ENCODE measurements at places on chromosomes 16 and 17. TPM values are rescaled to one million over a fixed set of nuclear protein-coding genes. Genes with fewer than 3 reads are reported as not detected.

The C16orf89 gene
- not detected for total RNA-seq

The TMEM170A gene
- 38.3 TPM for total RNA-seq

- no peak overlapping the region for H3K27ac ChIP-seq
- no peak for DNase-seq
- no peaks in the 10 kb centered on the region for H3K36me3 ChIP-seq
- H3K27me3 ChIP-seq: no peaks in the 10 kb centered on the region
Measured at GRCh38 chr16:11456741-11457140, 111.5 kb downstream of the RMI2 start.

DNA sequence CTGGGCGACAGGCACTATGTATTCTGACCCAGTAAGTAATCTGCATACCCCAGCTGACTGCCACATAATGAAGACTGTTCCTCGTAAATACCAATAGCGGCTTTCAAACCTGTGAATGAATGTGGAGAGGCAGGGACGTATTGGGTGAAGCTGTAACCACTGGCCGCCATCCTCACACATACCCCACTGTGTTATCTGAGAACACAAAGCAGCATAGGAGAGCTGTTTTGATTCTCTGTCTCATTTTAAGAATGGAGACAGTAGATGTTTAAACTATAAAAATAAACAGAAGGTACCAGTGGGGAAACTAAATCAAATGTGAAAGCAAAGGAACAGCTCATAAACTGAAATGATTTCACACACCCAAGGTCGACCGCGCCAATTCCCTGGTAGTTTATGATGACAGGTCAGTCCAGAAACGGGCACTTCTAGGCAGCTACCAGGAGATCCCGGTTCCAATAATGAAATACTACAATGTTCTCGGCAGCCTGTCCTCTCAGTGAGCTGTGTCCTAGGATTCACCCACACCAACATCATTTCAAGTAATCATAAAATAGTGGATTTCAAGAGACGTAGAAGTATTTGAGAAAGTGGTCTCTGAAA, 109.7 kb downstream of the ADCY9 start:
- H3K4me3 ChIP-seq: no peak overlapping the region
- H3K4me1 ChIP-seq: peaks cover 17% of the 10 kb centered on the region
- no peaks in the 10 kb centered on the region for H3K27me3 ChIP-seq
- H3K36me3 ChIP-seq: no peaks in the 10 kb centered on the region
- no peak for DNase-seq

The ZNF286A gene
- 25.5 TPM for total RNA-seq

DNA sequence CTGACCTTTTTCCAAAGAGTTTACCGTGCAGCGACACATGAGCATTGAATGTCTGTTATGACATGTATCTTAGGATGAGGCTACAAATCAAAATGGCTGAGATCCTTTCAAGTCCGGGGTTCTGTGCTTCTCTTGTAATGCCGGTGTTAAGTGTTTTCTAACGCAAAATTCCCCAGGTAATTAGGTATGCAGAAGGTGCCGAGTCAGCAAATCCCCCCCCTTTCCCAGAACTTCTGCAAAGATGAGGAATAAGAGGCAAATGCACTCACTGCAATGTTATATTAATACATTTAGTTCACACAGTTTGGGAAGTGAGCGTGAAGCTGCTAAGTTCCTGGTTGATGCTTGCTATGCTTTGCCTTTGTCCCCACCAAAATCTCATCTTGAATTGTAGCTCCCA, 36.3 kb upstream of the MLYCD start:
- no peak overlapping the region for H3K4me3 ChIP-seq
- no peak for DNase-seq
- H3K4me1 ChIP-seq: no peaks in the 10 kb centered on the region
- no peak overlapping the region for H3K27ac ChIP-seq
- peaks cover 11% of the 10 kb centered on the region for H3K36me3 ChIP-seq

The EPX gene
- not detected for total RNA-seq

- peaks cover 43% of the 10 kb centered on the region for H3K27me3 ChIP-seq
- H3K36me3 ChIP-seq: no peaks in the 10 kb centered on the region
- no peak for DNase-seq
- H3K27ac ChIP-seq: no peak overlapping the region
Measured at GRCh38 chr17:55274355-55275255, 9.8 kb downstream of the HLF start.

- no peaks in the 10 kb centered on the region for H3K4me1 ChIP-seq
- no peak overlapping the region for H3K4me3 ChIP-seq
- DNase-seq: no peak
- no peak overlapping the region for H3K27ac ChIP-seq
Measured at GRCh38 chr17:55332296-55333041, 67.7 kb downstream of the HLF start.

DNA sequence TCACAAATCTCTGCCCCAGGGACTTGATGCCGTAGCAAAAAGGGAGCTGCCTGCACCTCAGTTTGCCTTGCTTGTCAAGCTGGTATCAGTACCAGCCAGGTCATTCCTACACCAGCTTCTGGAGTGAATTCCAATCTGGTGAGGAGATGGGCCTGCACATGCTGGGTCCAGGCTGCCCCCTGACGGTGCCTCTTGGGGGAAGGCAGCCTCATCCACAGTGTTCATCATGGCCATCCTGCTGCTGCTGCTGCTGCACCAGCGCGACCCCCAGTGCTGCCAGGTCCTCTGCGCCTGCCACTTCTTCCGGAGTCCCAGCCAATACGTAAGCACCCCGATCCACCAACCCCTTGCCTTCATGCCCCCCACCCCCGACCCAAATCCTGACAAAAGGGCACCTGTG, 8.3 kb downstream of the MRPL27 start:
- H3K27me3 ChIP-seq: no peaks in the 10 kb centered on the region
- peaks cover 6% of the 10 kb centered on the region for H3K4me1 ChIP-seq
- H3K27ac ChIP-seq: no peak overlapping the region
- no peak overlapping the region for H3K4me3 ChIP-seq
- H3K36me3 ChIP-seq: peaks cover 4% of the 10 kb centered on the region

The BCAS3 gene
- total RNA-seq: 19.5 TPM

DNA sequence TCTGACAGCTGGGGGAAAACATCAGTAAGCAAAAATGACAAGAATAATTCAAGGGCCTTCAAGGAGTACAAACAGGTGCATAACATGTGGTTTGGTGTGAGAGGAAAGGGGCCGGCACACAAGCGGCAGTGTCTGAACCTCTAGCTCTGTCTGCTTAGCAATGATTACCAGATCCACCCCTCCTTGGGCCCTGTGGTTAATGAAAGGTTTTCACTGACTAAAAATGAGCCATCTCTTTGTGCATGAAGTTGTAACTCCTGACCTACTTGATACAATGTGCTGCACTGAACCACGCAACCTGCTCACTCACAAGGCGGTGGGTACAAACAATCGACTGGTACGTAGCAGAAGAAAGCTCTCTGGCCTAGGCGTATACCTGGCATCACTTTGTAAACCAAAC, 15.1 kb downstream of the FAM117A start:
- peaks cover 8% of the 10 kb centered on the region for H3K36me3 ChIP-seq
- peak overlapping the region; percentile 96 for H3K27ac ChIP-seq
- peak overlapping the region; percentile 81 for H3K4me3 ChIP-seq
- H3K4me1 ChIP-seq: peaks cover 62% of the 10 kb centered on the region
- DNase-seq: peak; percentile 72
- H3K27me3 ChIP-seq: no peaks in the 10 kb centered on the region

GRCh38 chr16:66473654-66474519, 46.8 kb downstream of the BEAN1 start:
- H3K27ac ChIP-seq: no peak overlapping the region
- H3K4me3 ChIP-seq: no peak overlapping the region
- no peaks in the 10 kb centered on the region for H3K36me3 ChIP-seq
- DNase-seq: no peak

The HS3ST2 gene
- total RNA-seq: not detected

DNA sequence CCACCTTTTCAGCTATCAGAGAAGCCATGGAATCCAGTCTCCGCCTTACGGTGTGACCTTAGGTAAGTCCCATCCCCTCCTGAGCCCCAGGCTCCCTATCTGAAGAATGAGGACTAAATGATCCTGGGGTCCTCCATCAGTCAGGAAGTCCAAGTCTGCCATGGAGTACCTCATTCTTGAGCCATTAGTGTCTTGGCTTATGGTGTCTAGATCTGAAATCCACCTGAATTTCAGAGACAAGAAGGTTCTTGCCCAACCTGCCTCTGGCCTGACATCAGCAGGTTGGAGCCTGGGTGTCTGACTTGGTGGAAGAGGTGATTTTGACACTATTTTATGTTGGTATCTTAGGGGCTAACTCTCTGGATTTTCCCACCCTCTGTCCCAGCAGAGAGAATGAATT, 47.1 kb downstream of the CNGB1 start:
- no peak for DNase-seq
- H3K4me3 ChIP-seq: no peak overlapping the region
- H3K27me3 ChIP-seq: no peaks in the 10 kb centered on the region
- no peaks in the 10 kb centered on the region for H3K4me1 ChIP-seq
- no peaks in the 10 kb centered on the region for H3K36me3 ChIP-seq
- H3K27ac ChIP-seq: no peak overlapping the region

DNA sequence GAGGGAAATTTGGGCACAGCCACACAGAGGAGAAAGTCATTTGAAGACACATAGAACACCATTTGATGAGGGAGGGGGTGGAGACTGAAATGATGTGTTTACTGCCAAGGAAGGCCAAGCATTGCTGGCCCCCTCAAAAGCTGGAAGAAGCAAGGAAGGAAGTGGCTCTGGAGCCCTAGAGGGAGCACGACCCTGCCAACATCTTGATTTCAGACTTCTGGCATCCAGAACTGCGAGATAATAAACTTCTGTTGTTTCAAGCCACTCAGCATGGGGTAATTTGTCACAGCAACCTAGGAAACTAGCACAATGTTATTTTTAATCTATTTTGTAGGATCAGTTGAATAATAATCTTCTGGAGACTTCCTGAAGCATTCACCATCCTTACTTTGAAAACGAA, 314.8 kb upstream of the GOT2 start:
- no peak overlapping the region for H3K27ac ChIP-seq
- no peaks in the 10 kb centered on the region for H3K4me1 ChIP-seq
- no peaks in the 10 kb centered on the region for H3K27me3 ChIP-seq
- H3K36me3 ChIP-seq: no peaks in the 10 kb centered on the region

The BEAN1 gene
- total RNA-seq: not detected

- H3K4me1 ChIP-seq: no peaks in the 10 kb centered on the region
- no peak for DNase-seq
- peaks cover 15% of the 10 kb centered on the region for H3K27me3 ChIP-seq
- H3K4me3 ChIP-seq: no peak overlapping the region
- no peak overlapping the region for H3K27ac ChIP-seq
Measured at GRCh38 chr17:36870720-36870999, 66.6 kb upstream of the LHX1 start.

GRCh38 chr16:12060751-12061150, 84.2 kb downstream of the SNX29 start:
- H3K36me3 ChIP-seq: no peaks in the 10 kb centered on the region
- no peak for DNase-seq
- no peaks in the 10 kb centered on the region for H3K27me3 ChIP-seq
- H3K4me3 ChIP-seq: no peak overlapping the region
- no peak overlapping the region for H3K27ac ChIP-seq

DNA sequence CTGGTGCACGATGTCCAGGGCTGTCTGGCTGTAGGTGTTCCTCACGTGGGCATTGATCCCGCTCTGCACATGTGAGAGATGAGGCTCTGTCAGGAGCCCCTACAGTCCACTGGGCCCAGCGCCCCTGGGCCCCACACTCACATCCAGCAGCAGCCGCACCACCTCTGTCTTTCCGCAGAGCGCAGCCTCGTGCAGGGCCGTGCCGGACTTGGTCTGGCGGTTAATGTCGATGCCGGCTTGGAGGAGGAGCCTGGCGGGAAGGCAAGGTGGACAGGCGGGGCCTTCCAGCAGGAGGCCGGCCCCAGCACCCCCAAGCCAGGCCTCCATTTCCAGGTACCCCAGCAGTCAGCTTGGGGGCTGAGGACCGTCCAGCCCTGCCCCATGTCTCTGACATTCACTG, 9.2 kb downstream of the CASKIN1 start:
- H3K36me3 ChIP-seq: no peaks in the 10 kb centered on the region
- H3K4me3 ChIP-seq: no peak overlapping the region
- no peaks in the 10 kb centered on the region for H3K27me3 ChIP-seq
- H3K4me1 ChIP-seq: peaks cover 2% of the 10 kb centered on the region

The PLLP gene
- 0.67 TPM for total RNA-seq

DNA sequence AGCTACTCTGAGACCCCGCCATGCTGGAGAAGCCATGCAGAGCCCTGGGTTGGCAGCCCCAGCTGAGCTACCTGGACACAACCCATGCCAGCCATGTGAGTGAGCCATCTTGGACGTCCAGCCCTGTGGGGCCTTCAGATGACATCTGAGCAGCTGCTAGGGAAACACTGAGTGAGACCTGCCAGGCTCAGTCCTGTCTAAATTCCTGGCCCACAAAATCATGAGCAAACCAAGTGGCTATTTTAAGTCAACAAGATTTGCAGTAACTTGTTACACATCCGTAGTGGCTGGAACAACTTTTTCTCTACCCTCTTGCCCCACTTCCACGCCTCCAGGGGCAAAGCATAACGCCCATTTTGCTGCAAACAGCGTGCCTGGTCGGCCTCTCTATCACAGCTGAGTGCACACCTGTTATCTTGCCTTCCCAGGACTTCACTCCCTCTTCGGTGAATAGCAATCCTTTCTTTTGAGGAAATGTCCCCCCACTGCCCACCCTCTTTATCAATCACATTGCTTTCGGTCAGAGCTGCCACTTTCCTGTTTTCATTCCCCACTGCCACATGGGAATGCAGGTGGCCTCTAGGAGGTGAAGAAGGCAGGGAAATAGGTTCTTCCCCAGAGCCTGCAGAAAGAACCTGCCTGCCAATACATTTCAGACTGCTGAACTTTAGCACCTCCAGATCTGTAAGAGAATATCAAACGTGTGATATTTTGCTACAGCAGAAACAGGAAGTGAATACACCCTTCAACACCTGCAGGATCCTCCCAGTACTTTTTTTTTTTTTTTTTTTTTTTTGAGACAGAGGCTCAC, 7.4 kb upstream of the SCIMP start:
- DNase-seq: no peak
- H3K4me1 ChIP-seq: peaks cover 44% of the 10 kb centered on the region
- H3K27ac ChIP-seq: peak overlapping the region; percentile 80
- no peaks in the 10 kb centered on the region for H3K36me3 ChIP-seq

GRCh38 chr17:61684172-61684571, 93.2 kb upstream of the NACA2 start:
- no peak overlapping the region for H3K4me3 ChIP-seq
- no peak for DNase-seq
- no peak overlapping the region for H3K27ac ChIP-seq
- no peaks in the 10 kb centered on the region for H3K4me1 ChIP-seq
- no peaks in the 10 kb centered on the region for H3K27me3 ChIP-seq
- H3K36me3 ChIP-seq: no peaks in the 10 kb centered on the region

The PPP1R9B gene
- total RNA-seq: 96.0 TPM

Data from natural killer cell treated with Interleukin-12 subunit alpha and Interleukin-12 subunit beta and Interleukin-15 and Interleukin-18, amount 100 ng/mL, for 72 hours (primary cell).